ENCODE measurements at places on chromosomes 12 and 14. TPM values are rescaled to one million over a fixed set of nuclear protein-coding genes. Genes with fewer than 3 reads are reported as not detected.

DNA sequence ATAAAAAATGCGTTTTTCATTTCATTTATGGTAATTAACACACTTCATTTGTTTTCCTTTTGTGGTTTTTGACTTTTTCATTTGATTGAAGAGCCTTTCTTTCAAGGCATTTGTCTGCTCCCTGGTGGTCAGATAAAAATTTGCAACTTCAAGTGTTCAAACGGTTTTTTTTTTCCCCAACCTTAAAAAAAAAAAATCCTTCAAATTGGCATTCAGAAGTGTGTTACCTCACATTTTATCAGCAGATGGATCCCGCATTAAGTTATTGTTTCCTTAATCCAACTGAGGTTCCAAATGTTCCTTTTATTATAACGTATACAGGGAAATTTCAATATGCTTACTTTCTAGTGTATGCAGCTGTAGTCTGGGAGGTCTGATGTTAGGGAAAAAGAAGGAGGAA lies 47.2 kb downstream of the MYF5 start:
- DNase-seq: no peak

Gene DRAM1
- total RNA-seq: 16.1 TPM

DNA sequence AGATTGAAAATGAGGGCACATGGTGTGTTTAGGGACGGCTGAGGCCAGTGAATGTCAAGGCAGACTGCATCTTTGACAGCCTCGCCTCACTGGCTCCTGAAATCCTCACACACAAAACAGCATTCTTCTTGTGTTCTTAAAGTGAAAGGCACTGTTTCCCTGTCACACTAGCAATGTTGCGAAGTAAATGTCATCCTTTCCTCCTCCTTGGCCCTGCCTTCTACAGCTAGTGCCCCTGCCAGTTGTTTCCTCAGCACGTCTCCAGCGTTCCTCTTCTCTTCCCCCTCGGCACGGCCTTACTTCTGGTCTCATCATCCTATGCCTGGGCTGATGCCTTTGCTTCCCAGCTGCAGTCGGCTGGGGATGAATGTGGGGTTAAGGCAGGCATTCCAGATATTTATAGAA lies 129.4 kb upstream of the DNM1L start:
- DNase-seq: no peak

- DNase-seq: no peak
Observed at GRCh38 chr12:131910302-131911027, 16.0 kb downstream of the ULK1 start.

- no peak for DNase-seq
Observed at GRCh38 chr12:15212930-15213329, 8.3 kb downstream of the RERG start.

- no peak for DNase-seq
Observed at GRCh38 chr12:6813363-6813762, 8.3 kb upstream of the GPR162 start.

Gene FSCB
- total RNA-seq: not detected

Gene SSPN
- 1.6 TPM for total RNA-seq

Gene SIX6
- not detected for total RNA-seq

Gene CLEC2A
- total RNA-seq: not detected
